CD14-positive monocyte (primary cell): ENCODE measurements at places on chromosomes 3 and 15.

- DNase-seq = no peak
Observed at GRCh38 chr15:79834495-79834894, 62.3 kb downstream of the MTHFS start.

DNA sequence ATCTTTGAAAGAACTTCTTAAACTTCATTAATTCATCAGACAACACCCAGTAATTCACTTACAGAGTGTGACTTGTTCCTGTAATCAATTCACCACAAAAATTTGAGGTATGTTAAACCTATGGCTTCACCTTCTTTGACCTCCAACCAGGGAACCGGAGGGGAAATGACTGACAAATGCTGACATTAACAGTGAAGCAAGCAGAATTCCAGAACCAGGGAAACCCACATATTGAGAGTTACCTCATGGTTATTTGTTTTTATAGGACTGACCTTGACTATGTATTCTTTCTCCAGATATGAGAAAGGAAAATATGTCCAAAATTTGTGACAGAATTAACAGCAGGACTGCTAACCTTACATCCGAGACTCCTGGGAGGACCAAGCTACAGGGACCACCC, 2.7 kb downstream of the P3H2 start:
- DNase-seq = no peak

- no peak for DNase-seq
Observed at GRCh38 chr3:99541181-99541580, 97.2 kb upstream of the COL8A1 start.

DNA sequence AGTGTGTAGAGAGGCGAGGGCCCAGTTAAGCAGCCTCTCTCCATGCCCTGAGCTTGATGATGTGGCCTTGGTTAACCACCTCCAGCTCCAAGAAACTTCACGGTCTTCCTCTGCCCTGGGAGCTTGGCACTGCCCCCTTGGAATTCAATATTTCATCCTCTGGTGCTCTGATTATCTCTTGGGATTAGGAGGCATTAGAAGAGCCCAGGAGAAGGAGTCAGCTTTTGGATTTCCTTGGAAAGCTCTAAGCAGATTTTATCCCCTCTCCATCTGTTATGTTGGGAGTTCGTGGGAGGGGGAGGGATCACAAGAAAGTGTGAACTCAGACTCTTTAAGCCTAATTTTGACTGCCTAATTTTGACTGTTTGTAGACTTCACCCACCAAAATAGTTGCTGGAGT, 132.7 kb upstream of the AGBL1 start:
- no peak for DNase-seq

GRCh38 chr3:12201813-12202212, 43.1 kb upstream of the TIMP4 start:
- DNase-seq = no peak

GRCh38 chr3:3851621-3852323, 52.5 kb downstream of the LRRN1 start:
- no peak for DNase-seq

DNA sequence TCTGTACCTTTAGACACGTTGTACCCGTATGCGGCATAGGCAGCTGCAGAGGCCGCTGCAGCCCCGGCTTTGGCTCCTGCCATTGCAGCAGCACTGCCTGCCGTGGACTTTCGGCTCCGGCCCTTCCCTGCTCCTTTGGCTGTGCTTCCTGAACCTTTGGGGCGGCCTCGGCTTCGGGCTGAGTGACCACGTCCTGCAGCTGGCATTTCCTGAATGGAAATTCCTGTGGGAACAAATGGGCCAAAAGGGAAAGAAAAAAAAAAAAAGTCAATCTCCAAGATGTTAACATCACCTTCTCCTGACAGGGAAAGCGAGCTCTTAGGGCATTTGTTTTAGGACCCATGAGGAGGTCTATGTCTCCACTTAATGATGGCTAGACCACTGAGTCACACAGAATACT, 29.6 kb downstream of the CHAC1 start:
- no peak for DNase-seq

- DNase-seq = no peak
Observed at GRCh38 chr15:80733460-80733859, 38.4 kb downstream of the ABHD17C start.

- no peak for DNase-seq
Observed at GRCh38 chr15:101266787-101267186, 10.5 kb downstream of the SELENOS start.

DNA sequence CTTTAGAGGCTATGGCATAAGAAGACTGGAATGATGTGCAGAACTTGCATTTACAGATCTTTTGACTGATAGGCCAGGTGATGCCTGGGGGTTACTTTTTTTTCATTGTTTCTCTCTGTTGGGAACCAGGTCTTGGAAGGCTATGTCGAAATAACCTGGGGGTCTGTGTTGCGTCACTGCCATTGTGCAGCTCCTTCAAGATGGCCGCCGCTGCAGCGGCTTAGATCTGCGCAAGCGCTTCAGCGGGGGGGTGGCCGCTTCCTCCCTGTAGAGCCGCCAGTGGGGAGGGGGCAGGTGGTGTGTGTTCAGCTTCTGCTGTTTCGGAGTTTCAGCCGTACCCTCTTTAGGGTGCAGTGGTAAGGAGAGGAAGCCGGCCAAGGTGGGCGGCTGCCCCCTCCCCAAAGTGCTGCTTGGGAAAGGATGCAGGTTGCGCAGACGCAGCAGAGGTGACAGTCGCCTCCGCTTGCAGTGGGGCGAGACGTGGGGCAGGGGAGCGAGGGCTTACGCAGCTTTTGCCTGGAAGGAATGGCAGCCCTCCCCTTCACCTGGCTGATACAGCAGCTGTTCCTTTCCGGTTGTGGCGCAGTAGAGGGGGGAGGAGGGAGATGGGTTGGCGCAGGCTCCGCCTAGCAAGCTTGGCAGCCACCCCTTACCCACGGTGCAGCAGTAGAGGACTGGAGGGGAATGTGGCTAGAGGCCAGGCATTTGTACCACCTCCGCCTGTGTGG, 1.5 kb downstream of the SNRPN start:
- DNase-seq = peak; percentile 53

DNA sequence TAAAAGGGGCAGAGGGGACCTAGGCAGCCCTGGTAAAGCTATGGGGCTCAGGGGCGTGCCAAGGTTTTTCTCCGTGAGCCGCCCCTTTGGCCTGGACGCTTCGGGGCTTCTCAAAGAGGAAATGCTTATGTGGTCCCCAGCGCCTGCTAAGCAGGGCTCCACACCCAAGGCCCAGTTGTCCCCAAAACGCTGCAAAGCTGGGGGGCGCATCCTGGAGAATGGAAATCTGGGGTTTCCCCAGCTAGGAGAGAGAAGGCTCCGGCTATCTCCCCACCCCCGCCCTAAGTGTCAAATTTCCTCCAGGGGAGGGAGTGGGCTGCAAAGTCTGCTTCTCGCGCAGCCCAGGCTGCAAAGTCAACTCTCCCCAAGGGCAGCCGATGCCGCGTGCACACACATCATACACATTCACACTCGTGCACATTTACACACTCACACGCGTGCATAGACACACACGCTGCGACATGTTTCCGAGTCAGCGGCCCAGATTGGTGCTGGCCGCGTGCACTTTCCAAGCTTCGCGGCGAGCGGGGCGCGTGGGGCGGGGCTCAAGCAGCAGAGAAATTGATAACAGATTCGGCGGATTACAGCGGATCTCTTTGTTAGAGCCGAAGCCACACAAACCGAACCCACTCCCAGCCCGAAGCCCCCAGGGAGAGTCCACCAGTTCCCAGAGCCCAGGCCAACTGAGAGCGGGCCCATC, 4.5 kb downstream of the WNT5A start:
- no peak for DNase-seq

DNA sequence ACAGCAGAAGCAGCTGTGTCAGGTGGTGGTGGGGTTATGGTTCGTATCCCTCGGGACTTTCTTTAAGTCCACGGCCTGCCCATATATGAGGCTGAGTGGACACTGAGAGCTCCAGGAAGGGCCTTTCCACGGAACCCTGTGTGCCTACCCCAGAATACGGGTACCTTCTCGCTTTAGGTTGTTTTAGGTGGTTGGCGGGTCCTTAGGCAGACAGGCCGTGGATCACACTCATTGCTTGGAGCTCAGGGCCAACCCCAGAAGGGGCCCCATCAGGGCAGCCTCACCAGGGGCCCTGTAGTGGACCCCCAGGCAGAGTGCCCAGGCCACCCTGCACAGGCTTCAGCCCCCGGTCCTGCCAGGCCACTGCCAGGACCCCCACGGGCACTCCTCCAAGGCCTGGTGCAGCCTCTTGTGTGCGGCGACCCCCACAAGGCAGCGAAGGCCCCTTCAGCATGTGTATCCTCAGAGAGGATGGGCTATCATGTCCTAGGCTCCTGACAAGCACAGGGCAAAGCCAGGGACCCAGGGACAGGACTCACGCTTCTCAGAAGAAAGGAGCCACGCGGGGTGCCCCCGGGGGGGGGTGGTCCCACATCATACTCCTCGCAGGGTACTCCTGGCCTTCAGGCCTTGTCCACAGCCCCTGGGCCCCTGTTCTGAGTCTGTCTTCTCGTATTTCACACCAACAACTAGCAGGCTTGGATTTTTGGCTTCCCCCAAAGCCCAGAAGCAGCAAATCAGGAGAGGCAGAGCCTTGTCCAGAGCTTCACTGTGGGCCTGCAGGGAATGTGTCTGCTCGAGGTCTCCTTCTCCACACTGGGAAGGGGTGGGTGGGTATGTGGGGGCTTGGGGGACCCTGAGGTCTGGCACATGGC, 93.4 kb downstream of the LRRK1 start:
- no peak for DNase-seq

DNA sequence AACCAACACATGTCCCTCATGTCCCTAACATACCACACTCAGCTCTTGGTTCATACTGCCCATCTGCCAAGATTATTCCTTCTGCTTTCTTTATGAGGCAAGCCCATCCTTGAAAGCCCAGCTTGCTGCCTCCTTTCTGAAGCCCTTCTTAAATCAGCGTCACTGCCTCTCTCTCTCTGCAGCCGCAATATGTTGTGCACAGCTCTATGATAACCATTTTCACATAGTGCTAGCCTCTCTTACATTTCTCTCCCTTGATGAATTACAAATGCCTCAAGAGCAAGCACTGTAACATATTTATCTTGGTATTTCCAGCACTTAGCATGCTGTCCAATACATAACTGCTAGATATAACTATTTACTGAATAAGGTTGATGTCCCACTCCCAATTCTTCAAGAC, 86.5 kb downstream of the TNIK start:
- no peak for DNase-seq

- no peak for DNase-seq
Observed at GRCh38 chr3:169058681-169059080, 604.8 kb downstream of the MECOM start.

DNA sequence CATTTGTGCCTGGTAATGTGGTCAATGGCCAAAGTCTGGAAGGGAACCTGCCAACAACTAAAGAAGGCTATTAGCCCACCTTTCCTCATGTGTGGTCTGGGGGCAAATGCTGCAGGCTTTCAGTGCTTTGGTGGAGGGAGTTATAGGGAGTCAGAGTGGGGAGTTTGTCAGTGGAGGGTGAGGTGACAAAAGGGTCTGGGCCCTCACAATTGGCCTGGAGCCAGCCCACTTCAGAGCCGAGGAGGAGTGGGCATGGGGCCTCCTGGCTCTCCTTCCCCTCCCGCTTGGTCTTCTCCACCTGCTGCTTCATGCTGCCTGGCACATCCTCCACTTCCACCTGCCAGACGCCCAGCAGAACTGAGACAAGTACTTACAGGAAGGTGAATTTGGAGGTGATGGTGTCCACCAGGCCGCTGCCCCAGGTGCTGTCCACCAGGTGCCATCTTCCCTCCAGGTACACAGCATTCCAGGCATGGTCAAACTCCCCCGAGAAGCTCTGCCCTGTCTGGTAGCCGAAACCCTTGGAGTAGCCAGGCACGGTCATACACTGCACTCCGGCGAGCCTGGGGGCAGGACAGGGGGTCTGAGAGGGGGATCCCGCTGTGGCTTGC, 40.9 kb downstream of the KY start:
- no peak for DNase-seq
